Peyer's patch (tissue), 4 donors: ENCODE measurements at places on chromosomes 7 and 10. TPM values are rescaled to one million over a fixed set of nuclear protein-coding genes. Genes with fewer than 3 reads are reported as not detected.

GRCh38 chr10:70892631-70893030 lies 4.3 kb upstream of the PCBD1 start:
- no peaks in the 10 kb centered on the region for H3K4me1 ChIP-seq
- H3K27me3 ChIP-seq: no peaks in the 10 kb centered on the region
- no peak overlapping the region for H3K27ac ChIP-seq
- DNase-seq: no peak
- H3K36me3 ChIP-seq: no peaks in the 10 kb centered on the region
- H3K4me3 ChIP-seq: no peak overlapping the region

GRCh38 chr10:35503578-35503977 lies 101.6 kb upstream of the GJD4 start:
- DNase-seq: no peak
- H3K4me1 ChIP-seq: no peaks in the 10 kb centered on the region
- H3K4me3 ChIP-seq: no peak overlapping the region
- H3K27ac ChIP-seq: no peak overlapping the region

DNA sequence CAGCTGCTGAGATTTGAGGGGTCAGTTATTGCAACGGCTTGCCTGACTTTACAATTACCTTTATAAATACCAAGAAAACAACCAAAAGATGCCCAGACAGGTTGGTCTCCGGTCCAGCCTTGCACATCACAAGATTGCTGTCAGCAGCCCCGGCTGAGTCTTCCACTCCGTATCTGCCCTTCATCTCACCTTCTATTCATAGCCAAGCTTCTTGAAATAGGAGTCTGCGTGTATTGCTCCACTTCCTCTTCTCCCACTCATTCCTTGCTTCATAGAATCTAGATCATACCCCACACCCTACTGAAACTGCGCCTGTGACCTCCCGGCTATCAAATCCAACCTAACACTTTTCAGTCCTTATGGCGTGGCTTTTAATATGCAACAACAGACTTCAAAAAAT lies 31.1 kb upstream of the USP6NL start:
- no peak overlapping the region for H3K27ac ChIP-seq
- no peak for DNase-seq
- no peaks in the 10 kb centered on the region for H3K27me3 ChIP-seq

DNA sequence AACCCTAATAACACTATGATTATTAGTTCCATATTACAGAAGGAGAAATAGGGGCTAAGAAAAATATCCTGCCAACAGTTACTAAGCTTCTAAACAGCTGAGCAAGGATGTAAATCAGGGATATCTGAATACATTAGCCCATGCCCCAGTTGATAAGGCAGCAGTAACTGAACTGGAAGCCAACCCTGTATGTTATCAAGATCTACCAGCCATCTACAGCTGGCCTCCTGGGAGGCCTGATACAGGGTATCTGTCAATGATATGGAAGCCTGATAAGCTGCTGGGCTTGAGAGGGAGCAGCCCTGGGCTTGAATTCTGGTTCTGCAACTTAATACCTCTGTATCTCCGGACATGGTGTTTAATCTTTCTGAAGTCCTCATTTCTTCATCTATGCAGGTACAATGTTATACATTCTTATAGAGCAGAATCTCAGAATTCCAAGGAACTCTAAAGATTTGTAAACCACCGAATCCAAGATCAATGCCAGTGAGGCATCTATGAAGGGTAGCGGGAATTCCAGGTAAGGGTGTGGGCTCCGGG lies 37.9 kb upstream of the AFAP1L2 start:
- no peak overlapping the region for H3K4me3 ChIP-seq
- no peaks in the 10 kb centered on the region for H3K27me3 ChIP-seq
- H3K36me3 ChIP-seq: peaks cover 69% of the 10 kb centered on the region
- H3K27ac ChIP-seq: no peak overlapping the region
- no peak for DNase-seq

DNA sequence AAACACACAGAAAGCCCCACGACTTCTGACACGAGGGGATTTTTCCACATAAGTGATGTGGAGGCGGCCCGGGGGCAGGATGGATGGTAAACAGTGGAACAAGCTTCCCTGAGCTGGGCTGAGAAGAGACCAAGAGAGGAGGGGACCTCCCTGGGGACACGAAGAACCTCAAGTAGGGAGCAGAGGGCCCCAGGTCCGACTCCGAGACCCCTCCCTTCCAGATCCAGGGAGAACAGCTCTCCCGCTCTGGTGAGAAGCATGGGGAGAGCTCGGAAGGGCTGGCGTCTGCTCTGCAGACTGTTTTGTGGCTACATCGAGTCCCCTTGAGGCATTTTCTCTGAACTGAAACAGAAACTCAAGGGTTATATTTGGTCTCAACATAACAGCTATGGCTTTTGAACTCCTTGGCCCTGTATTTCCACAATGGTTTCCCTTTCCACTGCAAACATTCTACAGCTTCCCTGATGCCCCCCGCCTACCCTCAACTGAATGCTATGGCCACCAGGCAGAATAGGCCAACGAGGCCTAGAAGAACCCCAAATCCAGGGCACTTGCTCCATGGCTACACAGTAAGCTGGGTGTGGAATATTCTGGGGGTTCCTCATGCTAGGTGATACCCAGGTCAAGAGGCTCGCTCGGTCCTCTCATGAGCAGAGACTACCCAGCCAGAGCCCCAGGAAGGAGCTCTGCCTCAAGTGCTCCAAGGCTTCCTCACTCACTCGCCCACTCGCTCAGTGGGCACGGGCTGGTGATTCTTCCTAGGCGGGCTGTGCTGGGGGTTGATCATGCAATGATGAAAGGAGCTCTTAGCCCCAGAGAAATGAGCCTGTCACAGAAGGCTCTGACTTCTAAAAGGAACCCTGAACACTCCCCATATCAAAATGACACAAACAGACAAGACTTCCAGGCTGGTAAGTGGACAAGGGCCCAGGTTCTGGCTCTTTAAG lies 47.5 kb downstream of the FAM53B start:
- no peaks in the 10 kb centered on the region for H3K27me3 ChIP-seq
- H3K4me1 ChIP-seq: peaks cover 48% of the 10 kb centered on the region
- no peaks in the 10 kb centered on the region for H3K36me3 ChIP-seq
- no peak for DNase-seq

GRCh38 chr10:112375721-112376395 lies 1.9 kb downstream of the ACSL5 start:
- no peaks in the 10 kb centered on the region for H3K36me3 ChIP-seq
- H3K4me3 ChIP-seq: peak overlapping the region; percentile 56
- no peaks in the 10 kb centered on the region for H3K27me3 ChIP-seq
- peak; percentile 74 for DNase-seq
- H3K4me1 ChIP-seq: peaks cover 4% of the 10 kb centered on the region

DNA sequence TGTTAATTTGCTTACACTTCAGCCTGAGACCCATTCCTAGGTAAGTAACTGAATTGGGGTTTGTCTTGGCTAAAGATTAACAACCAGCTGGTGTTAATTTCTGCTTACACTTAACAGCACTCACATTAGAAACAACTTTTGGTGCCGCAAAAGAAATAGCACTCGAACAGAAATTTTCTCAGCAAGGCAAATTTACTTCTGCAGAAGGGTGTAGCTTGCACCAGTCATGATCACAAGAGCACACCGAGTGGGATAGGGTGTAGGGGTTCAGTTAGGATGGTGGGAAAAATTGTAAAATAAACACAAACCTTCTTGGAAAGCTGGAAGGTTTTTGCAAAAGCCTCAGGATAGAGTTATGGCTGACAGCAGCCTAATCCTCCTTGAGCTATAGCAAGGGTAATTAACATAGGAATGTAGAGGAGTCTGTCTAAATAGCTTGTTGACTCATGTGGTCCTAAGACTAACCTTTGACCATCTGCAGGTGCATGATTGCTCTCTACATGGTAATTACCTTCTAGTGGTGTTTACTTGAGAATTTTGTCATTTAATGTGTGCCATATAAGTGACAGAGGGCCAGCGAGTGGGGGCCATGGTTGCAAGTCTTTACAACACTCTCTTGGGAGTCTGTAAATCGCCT lies 67.8 kb upstream of the CDK13 start:
- no peak overlapping the region for H3K4me3 ChIP-seq
- DNase-seq: no peak
- no peak overlapping the region for H3K27ac ChIP-seq
- no peaks in the 10 kb centered on the region for H3K36me3 ChIP-seq
- H3K4me1 ChIP-seq: no peaks in the 10 kb centered on the region

- no peak overlapping the region for H3K4me3 ChIP-seq
- no peak overlapping the region for H3K27ac ChIP-seq
- H3K36me3 ChIP-seq: no peaks in the 10 kb centered on the region
- no peak for DNase-seq
- H3K27me3 ChIP-seq: no peaks in the 10 kb centered on the region
Measured at GRCh38 chr10:21196822-21197395, 299.8 kb upstream of the NEBL start.

DNA sequence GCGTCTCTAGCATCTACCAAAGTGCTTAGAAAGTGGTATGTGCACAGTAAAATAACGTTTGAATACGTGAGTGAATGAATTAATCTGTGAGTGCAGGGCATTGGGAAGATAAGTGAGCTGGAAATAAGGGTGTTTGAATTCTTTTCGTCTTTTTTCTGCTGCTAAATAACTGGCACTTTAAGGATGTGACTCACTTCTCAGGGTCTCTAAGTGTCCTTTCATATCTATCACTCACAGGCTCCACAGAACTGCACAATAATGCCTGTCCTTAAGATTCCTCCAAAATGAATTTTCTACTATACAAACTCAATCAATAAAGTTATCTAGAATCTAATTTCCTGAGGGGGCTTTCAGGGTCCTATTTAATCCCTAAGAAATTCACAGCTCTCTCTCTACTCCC lies 3.2 kb upstream of the DGKB start:
- no peak overlapping the region for H3K4me3 ChIP-seq
- H3K27me3 ChIP-seq: no peaks in the 10 kb centered on the region
- H3K36me3 ChIP-seq: no peaks in the 10 kb centered on the region
- DNase-seq: no peak
- no peak overlapping the region for H3K27ac ChIP-seq

- no peaks in the 10 kb centered on the region for H3K36me3 ChIP-seq
- no peaks in the 10 kb centered on the region for H3K27me3 ChIP-seq
- H3K27ac ChIP-seq: peak overlapping the region; percentile 58
- DNase-seq: peak; percentile 65
- H3K4me3 ChIP-seq: no peak overlapping the region
Measured at GRCh38 chr7:100444311-100445278, 8.3 kb upstream of the PPP1R35 start.

DNA sequence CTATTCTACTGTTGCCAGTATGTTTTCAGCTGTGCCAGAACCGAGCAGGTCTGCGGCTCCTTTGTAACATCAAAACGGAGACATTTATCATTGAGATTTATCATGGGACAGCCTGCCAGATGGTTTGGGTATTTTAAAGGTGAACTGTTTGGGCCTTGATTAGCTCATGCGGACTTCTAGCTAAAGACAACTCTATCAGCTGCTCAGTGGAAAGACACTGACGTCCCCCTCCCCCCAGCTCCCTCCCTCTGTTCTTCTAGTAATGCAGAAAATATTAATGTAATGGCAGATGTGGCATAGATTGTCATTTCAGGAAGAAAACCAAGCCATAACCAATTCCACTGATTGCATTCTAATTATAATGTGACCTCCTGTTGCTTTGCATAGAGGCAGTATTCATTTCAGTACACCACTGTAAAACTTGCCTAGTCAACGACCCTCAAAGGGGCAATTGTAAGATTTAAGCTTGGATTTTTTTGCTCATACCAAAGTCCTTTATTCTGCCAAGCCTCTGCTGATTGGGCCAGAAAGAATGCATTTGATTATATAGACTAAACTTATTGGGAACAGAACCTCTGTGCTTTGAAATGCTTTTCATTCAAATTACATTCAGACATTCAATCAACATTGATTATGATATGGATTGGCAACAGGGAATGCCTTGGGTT lies 966.8 kb downstream of the LRMDA start:
- no peak overlapping the region for H3K27ac ChIP-seq
- no peaks in the 10 kb centered on the region for H3K4me1 ChIP-seq
- no peaks in the 10 kb centered on the region for H3K27me3 ChIP-seq
- no peaks in the 10 kb centered on the region for H3K36me3 ChIP-seq
- DNase-seq: no peak

GRCh38 chr10:22053048-22053447 lies 49.5 kb upstream of the DNAJC1 start:
- H3K27ac ChIP-seq: no peak overlapping the region
- H3K36me3 ChIP-seq: no peaks in the 10 kb centered on the region
- no peak overlapping the region for H3K4me3 ChIP-seq

WIPF3 gene
- 0.83 TPM for total RNA-seq

GRID2IP gene
- total RNA-seq: 0.95 TPM

MEOX2 gene
- 3.3 TPM for total RNA-seq

MYL10 gene
- not detected for total RNA-seq

FANK1 gene
- 1.4 TPM for total RNA-seq

TSPAN15 gene
- 110 TPM for total RNA-seq

KCNIP2 gene
- total RNA-seq: 3.5 TPM
